ENCODE measurements at places on chromosomes 6 and 20. TPM values are rescaled to one million over a fixed set of nuclear protein-coding genes. Genes with fewer than 3 reads are reported as not detected.

The PTGIS gene
- not detected for total RNA-seq

DNA sequence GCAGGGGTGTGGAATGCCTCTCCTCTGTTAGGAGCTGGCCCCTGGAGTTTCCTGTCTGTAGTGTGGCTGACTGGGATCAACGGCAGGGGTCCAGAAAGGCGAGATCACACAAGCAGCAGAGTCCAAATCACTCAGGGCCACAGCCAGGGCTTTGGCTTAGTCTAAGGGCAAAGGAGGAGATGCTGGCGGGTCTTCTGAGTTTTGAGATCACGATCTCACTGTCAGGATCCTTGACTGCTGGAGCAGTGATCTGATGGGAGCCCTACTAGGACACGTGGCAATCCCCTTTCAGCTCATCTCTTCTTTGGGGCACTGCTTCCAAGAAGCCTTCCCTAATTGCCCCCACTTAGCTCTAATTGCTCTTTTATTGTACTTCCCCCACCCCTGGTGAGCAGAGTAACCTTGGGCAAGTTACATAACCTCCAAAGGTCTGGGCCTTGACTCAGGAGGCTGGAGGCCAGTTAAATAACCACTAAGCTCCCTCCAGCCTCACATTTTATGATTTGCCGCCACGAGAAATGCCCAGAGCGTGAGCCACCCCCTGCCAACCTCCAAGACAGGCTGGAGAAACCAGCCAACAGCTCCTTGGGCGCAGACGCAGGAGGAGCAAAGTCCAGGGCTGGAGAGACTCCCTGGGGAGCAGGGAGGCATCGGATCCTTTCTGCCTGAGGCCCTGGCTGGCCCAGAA lies 12.0 kb downstream of the KCNK5 start:
- DNase-seq = no peak

- no peak for DNase-seq
These were observed 75.8 kb downstream of the UBE3D start for GRCh38 chr6:82989736-82990290.

The BMP2 gene
- 0.45 TPM for total RNA-seq

The DSP gene
- total RNA-seq = 0.05 TPM

The SNAP25 gene
- not detected for total RNA-seq

- no peak for DNase-seq
These were observed 55.2 kb downstream of the SMLR1 start for GRCh38 chr6:130882370-130882769.

GRCh38 chr6:20223141-20223540 lies 10.9 kb upstream of the MBOAT1 start:
- no peak for DNase-seq
